Type B pancreatic cell (in vitro differentiated cells): ENCODE measurements at places on chromosomes 11 and 22. TPM values are rescaled to one million over a fixed set of nuclear protein-coding genes. Genes with fewer than 3 reads are reported as not detected.

TMEM191B gene
- 5.2 and 13.7 TPM in 2 replicates for total RNA-seq

DNA sequence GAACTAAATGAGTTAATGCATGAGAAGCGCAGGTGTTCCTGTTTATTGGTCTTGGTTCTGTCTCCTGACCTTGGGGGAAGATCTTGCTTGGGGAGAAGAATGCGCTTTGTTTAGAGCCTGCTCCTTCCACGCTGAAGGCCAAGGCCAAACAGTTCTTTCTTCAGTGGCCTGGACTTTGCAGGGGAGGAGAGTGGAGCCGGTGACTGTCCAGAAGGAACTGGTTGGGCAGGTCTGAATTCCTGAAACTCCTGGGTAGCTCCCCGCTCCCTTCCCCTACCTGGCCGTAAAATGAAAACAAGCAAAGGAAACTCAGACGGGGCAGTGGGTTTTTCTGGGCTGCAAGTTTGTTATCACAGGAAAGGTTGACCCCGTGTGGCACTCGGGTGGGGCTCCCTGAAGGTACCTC lies 3.6 kb downstream of the ARHGAP8 start:
- DNase-seq: no peak

SHISA8 gene
- 0.22 and 0.45 TPM in 2 replicates for total RNA-seq

DNA sequence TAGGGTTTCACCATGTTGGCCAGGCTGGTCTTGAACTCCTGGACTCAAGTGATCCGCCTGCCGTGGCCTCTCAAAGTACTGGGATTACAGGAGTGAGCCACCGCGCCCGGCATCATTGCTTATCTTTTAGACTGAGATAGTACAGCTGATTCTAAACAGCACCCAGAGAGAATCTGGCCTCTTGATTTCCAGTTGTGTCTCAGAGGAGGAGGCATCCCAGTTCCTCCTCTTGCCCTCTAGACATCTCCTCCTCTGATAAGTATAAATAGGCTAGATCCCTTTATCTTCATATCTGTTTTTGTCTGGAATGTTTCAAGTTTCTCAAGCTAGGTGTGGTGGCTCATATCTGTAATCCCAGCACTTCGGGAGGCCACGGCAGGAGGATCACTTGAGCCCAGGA lies 7.0 kb downstream of the MARK2 start:
- no peak for DNase-seq

- DNase-seq: peak; percentile 11
Observed at GRCh38 chr22:23419931-23420330, 160.2 kb downstream of the IGLL1 start.

GRCh38 chr11:61587541-61587941 lies 6.7 kb upstream of the SYT7 start:
- DNase-seq: no peak

GRCh38 chr11:126194121-126194543 lies 17.3 kb downstream of the RPUSD4 start:
- DNase-seq: no peak

DNA sequence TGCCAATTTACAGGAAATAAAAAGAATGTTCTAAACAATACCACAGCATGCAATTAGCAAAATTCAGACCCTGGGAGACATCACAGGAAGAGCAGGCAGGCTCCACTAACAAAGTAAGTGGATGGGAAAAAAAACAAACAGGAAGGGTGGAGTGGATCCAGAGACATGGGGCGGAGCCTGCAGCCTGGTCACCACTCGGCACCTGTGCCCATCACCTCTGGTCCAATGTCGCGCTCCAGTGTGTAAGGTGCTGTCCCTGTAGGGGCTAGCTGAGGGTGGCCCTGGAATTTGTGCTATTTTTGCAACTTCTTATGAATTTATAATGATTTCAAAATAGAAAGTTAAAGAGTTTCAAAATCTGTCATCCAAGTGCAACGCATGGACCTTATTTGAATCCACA lies 11.0 kb upstream of the MOB2 start:
- DNase-seq: no peak

- no peak for DNase-seq
Observed at GRCh38 chr22:21984793-21985192, 2.2 kb upstream of the TOP3B start.

DNA sequence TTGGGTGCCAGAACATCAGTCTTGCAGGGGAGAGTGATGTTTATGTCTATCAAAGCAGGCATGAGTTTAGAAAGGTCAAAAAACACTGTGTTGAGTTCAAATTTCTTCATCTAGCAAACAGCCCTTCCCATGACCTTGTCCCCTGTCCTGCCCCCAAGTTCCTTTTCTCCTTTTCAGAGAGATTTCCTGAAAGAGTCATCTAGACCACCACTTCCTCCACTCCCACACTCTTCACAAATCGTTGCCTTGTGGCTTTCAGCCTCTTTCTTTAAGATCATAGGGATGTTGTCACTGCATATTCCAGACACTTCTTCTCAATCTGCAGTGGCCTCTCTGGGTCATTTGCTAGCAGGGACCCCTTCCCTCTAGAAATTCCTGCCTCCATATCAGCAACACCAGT lies 290.5 kb downstream of the TENM4 start:
- no peak for DNase-seq

DNA sequence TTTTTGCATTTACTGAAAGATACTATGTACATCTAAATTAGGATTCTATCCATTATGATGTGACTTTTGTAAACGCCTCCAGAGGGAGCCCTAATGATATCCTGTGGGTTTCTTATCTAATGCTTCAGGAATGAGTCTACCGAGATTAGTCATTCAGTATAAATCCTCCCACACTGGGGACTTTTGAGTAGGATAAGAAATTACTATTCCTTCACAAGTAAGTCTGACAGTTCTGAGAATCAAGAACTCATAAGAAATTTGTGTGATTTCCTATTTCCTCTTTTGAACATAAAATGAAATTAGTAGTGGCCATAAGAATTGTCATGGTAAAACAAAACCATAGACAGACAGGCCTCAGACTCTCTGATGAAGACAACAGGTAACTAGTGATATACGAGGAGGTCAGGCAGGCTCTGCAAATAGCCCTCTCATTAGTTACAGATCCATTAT lies 10.0 kb upstream of the OR5M1 start:
- DNase-seq: no peak

TMEM25 gene
- 35.8 and 47.3 TPM in 2 replicates for total RNA-seq

VWCE gene
- total RNA-seq: 5.4 and 20.0 TPM in 2 replicates

RAG2 gene
- 0.14 TPM in 1 of 2 replicates, not detected in the other for total RNA-seq

PGA3 gene
- 1.3 TPM in 1 of 2 replicates, not detected in the other for total RNA-seq

LRRC32 gene
- 4.3 and 5.4 TPM in 2 replicates for total RNA-seq

GRCh38 chr11:64443001-64443400 lies 84.0 kb downstream of the RPS6KA4 start:
- DNase-seq: no peak

PLEKHA7 gene
- 64.7 and 177 TPM in 2 replicates for total RNA-seq
